ENCODE measurements at places on chromosomes 4 and X.

- no peak for DNase-seq
Observed at GRCh38 chrX:69050051-69050765, 115.0 kb downstream of the PJA1 start.

DNA sequence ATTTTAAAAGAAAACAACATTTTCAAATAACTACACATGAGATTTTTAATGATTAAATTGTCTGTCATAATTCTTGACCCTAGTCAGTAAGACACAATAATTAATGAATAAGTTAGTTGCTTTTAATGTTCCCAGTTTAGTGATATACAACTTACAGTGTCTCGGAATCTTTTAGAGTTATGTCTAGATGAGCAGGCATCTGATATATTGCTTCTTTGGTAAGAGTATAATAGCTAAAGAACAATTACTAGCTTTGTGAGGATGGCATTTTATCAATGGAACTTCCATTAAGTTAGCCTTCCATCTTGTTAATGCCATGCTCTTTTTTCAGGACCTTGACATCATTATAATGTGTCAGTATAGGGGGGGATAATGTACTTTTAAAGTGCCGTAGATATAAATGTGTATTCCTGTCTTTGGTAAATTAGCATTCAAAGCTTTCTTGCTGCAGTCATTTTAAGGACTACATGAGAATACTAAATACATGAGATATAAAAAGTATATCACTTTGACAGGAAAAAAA lies 425.1 kb downstream of the PDHA2 start:
- DNase-seq = no peak

GRCh38 chr4:176432811-176433540 lies 113.2 kb downstream of the SPCS3 start:
- no peak for DNase-seq

- no peak for DNase-seq
Observed at GRCh38 chr4:31104043-31104442, 383.9 kb downstream of the PCDH7 start.

GRCh38 chr4:95114521-95114920 lies 356.8 kb downstream of the BMPR1B start:
- no peak for DNase-seq

DNA sequence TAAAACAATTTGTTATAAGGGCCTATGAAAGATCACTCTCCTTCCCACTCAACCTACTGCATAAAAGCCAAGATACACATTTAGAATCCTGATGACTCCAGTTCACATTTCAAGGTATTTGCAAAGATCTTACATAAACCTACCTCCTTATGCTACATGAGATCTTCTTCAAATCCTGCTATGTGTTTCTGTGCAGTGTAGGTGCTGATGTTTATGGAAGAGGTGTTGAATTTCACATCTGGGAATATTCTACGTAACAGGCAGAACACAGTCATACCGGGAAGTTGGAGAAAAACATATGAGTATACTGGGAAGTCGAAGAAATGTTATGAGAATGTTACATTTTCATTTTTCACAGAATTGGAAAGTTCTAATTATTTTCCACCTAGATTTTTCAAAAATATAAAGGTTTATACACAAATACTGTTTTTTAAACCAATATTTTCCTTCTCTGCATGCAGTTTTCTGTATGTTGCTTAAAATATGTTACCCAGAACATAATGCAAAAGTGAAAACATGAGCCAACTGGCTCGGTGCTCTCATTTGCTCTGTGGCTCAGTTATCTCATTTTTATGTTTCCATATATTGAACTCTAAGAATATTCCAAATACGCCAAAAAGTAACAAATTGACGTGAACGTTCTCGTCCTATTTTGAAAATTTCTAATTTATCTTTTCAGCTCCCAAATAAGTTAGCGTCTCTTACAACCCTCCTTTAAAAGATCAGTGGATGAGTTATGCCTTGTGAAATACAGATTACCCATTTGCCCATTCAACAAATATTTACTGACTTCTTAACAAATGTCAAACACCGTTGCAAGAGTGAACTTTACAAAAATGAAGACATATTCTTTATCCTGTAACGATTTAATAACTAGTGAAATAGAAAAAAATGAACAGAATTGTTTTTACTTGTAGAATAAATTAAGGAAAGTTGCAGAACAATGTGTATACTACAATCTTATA lies 899.3 kb downstream of the STIM2 start:
- DNase-seq = no peak

GRCh38 chr4:152479428-152480026 lies 56.4 kb downstream of the FBXW7 start:
- DNase-seq = no peak

Data from MM.1S (cell line).